ENCODE measurements at places on chromosomes 11 and 22. TPM values are rescaled to one million over a fixed set of nuclear protein-coding genes. Genes with fewer than 3 reads are reported as not detected.

GRCh38 chr22:46267431-46268279 is at the start of gene TTC38:
TTC38 (plus strand) TSS chr22:46268008; CDS start chr22:46268040, 32 bp downstream.
- no peaks in the 10 kb centered on the region for H3K27me3 ChIP-seq
- H3K27ac ChIP-seq: peak within 1 kb of the TSS; percentile 98
- H3K4me1 ChIP-seq: peaks cover 45% of the 10 kb centered on the region
- peaks cover 29% of the 10 kb centered on the region for H3K36me3 ChIP-seq

DNA sequence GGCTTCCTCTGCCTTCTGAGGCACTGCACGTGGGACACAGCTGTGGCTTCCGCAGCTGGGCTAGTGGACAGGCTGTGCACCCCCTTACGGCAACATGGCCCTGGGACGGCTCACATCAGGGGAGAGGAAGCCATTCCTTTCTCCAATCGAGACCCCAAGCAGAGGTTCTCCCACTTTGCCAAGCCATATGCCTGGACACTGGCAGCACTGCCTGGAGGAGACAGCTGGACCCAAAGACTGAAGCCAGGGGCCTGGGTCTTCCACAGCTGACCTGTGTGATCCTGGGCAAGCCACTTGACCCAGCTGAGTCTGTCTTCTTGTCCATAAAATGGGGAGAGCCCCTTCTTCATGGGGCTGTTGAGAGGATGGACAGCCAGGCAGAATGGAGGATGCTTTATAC is 65.4 kb downstream of the SHISAL1 start:
- H3K27me3 ChIP-seq: no peaks in the 10 kb centered on the region
- H3K4me3 ChIP-seq: no peak overlapping the region
- no peaks in the 10 kb centered on the region for H3K36me3 ChIP-seq
- H3K4me1 ChIP-seq: no peaks in the 10 kb centered on the region
- H3K27ac ChIP-seq: no peak overlapping the region

- DNase-seq: no peak
- H3K36me3 ChIP-seq: no peaks in the 10 kb centered on the region
- H3K4me1 ChIP-seq: peaks cover 63% of the 10 kb centered on the region
- H3K4me3 ChIP-seq: peak within 1 kb of the TSS; percentile 67
- H3K27ac ChIP-seq: peak within 1 kb of the TSS; percentile 47
- H3K27me3 ChIP-seq: no peaks in the 10 kb centered on the region
Measured at GRCh38 chr22:30245985-30246813, at the start of gene LIF. LIF (minus strand) TSS chr22:30246759; CDS start chr22:30246695, 64 bp downstream.

GRCh38 chr22:48096851-48097665 is 1334.6 kb downstream of the TBC1D22A start:
- no peaks in the 10 kb centered on the region for H3K36me3 ChIP-seq
- no peak overlapping the region for H3K4me3 ChIP-seq
- H3K27ac ChIP-seq: no peak overlapping the region
- H3K4me1 ChIP-seq: no peaks in the 10 kb centered on the region

- H3K4me3 ChIP-seq: no peak overlapping the region
- no peaks in the 10 kb centered on the region for H3K27me3 ChIP-seq
- H3K27ac ChIP-seq: no peak overlapping the region
Measured at GRCh38 chr11:27421819-27422494, 50.6 kb downstream of the LGR4 start.

DNA sequence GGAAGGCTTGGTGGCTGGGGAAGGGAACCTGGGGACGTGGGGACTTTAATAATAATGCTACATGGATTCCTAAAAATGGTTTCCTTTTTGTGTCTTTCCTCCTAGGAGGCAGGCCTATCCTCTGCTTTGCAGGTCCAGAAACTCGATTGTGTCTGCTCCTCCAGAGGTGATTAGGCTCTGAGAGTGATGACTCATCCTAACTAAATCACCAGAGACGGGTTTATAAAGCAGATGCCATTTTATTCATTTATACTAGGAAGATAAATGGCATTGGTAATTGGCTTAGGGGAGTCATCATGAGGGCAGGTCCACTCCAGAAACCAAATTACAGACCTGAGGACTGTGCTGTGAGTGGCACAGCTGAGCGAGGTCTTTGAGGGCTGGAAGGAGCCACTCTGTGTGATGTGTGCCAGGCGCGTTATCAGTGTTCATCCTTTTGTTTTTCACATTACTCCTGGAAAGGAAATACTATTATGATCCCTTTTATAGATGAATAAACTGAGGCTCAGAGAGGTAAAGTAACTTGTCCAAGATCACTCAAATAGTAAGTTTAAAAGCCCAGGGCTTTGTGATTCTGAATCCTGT is 7.1 kb downstream of the NLRX1 start:
- H3K27me3 ChIP-seq: no peaks in the 10 kb centered on the region
- H3K27ac ChIP-seq: no peak overlapping the region
- DNase-seq: no peak
- H3K36me3 ChIP-seq: peaks cover 13% of the 10 kb centered on the region
- H3K4me1 ChIP-seq: no peaks in the 10 kb centered on the region

DNA sequence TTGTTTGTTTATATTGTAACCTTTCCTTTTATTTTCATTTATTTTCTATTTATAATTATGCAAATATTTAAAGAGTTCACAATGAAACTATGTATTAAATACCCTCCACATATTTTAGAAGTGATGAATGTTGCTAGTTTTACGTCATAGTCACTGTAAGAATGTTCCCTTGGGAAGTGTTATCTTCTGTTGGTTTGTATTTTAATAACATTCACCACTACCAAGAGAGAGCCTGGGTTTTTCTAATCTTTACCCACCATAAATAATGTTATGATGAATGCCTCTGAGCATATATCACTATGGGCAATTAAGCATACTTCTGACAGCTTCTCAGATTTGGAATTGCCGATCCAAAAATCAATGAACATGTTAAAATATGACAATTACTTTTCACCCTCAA is 80.7 kb downstream of the GGT1 start:
- no peak overlapping the region for H3K4me3 ChIP-seq
- no peaks in the 10 kb centered on the region for H3K36me3 ChIP-seq
- DNase-seq: no peak
- no peaks in the 10 kb centered on the region for H3K4me1 ChIP-seq

- H3K4me1 ChIP-seq: no peaks in the 10 kb centered on the region
- peaks cover 23% of the 10 kb centered on the region for H3K36me3 ChIP-seq
- H3K4me3 ChIP-seq: no peak overlapping the region
Measured at GRCh38 chr11:8706673-8707432, 24.3 kb downstream of the RPL27A start.

DNA sequence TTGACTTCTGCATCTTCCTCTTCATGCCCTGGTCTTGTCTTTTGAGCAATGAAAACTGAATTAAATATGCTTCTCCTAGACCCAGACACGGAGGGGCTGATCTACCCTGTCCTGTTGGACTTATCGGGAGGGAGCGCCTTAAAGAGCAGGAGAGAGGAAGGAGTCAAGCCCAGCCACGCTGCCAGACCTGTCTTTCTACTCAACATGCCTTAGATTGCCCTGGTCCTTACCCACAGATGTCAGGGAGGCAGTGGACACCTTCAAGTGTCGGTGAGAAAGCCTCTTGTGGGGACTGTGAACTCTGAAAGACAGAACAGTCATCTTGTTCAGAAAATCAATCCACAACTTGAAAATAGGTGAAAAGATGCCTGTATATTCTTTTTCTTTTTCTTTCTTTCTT is 61.8 kb downstream of the IRAG1 start:
- no peaks in the 10 kb centered on the region for H3K36me3 ChIP-seq
- H3K4me1 ChIP-seq: no peaks in the 10 kb centered on the region
- no peak for DNase-seq
- no peak overlapping the region for H3K4me3 ChIP-seq
- no peak overlapping the region for H3K27ac ChIP-seq

GRCh38 chr11:1654388-1655167 is 25.0 kb downstream of the KRTAP5-5 start:
- H3K36me3 ChIP-seq: no peaks in the 10 kb centered on the region
- peaks cover 86% of the 10 kb centered on the region for H3K4me1 ChIP-seq
- H3K27me3 ChIP-seq: no peaks in the 10 kb centered on the region
- no peak for DNase-seq

DNA sequence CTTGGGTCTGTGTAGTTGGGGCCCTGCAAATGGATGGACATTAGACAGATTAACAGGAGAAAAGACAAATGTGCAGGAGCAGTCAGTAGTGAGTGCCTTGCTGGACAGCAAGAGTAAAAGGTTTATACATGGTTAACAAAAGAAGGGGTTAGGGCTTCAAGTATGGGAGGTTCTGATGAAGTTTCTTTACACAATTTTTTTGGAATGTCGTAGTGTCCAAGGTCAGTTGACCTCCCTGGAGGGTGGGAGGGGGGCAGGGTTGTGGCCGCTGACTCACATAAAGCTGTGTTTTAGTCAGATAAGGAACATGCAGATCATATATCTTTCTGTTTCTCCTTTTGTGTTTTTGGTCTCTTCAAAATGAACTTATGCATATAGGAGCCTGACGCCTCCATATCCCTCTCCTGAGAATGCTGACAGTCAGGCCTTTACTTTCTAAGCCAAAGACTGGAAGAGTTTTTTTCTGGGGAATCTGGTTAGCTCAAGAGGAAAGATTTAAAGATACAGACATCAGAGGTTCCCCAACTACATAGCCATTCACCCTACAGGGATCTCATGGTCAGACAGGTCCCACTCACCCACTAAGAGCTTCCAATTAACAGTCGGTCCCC is 134.3 kb downstream of the NECTIN1 start:
- no peak overlapping the region for H3K27ac ChIP-seq
- H3K4me1 ChIP-seq: no peaks in the 10 kb centered on the region
- H3K4me3 ChIP-seq: no peak overlapping the region
- DNase-seq: peak; percentile 23
- H3K36me3 ChIP-seq: no peaks in the 10 kb centered on the region
- H3K27me3 ChIP-seq: peaks cover 15% of the 10 kb centered on the region

GRCh38 chr11:116776522-116776984 is 3.8 kb upstream of the BUD13 start:
- DNase-seq: no peak
- H3K27ac ChIP-seq: no peak overlapping the region
- no peak overlapping the region for H3K4me3 ChIP-seq
- peaks cover 18% of the 10 kb centered on the region for H3K36me3 ChIP-seq
- peaks cover 32% of the 10 kb centered on the region for H3K4me1 ChIP-seq

DNA sequence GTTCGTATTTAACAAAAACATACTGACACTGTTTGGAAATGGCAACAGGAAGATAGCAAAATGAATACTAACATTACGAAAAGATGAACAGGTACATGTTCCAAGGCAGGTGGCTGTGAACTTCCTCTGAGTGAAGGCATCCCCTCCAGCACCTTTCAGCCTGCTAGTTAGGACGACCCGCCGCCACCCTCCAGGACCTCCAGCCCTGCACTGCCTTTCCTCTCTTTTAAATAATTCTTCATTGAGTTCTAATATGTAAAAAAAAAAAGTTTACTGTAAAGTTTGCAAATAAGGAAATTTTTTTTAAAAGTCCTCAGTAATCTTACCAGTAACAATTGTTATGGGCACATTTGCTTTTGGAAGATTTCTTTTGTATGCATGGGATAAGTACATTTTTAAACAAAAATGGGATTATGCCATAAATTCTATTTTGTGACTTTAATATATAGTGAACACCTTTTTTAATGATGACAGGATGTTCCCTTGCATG is 6.0 kb downstream of the NEAT1 start:
- peaks cover 71% of the 10 kb centered on the region for H3K4me1 ChIP-seq
- no peak for DNase-seq
- H3K4me3 ChIP-seq: no peak overlapping the region
- H3K27me3 ChIP-seq: no peaks in the 10 kb centered on the region

DNA sequence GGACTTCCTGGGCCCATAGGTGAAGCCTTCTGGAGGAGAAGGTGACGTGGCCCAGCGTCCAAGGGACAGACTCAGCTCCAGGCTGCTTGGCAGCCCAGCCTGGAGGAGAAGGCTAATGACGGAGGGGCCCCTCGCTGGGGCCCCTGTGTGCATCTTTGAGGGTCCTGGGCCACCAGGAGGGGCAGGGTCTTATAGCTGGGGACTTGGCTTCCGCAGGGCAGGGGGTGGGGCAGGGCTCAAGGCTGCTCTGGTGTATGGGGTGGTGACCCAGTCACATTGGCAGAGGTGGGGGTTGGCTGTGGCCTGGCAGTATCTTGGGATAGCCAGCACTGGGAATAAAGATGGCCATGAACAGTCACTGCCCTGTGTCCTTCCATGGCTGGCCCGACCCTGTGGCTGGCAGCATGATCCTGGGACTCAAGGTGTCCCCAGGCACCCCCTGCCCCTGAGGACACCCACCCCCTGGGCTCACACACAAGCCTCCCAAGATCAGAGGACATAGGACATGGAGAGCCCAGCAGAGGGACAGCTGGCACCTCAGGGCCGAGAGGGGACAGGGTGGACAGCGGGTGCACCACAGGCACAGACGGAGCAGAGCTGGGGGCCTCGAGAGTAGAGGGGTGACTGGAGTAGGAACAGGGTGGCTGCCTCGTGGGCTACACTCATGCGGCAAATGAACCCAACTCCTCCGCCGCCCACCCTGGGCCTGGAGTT is 10.1 kb downstream of the SIGIRR start:
- H3K27ac ChIP-seq: no peak overlapping the region
- H3K36me3 ChIP-seq: peaks cover 14% of the 10 kb centered on the region
- peaks cover 23% of the 10 kb centered on the region for H3K4me1 ChIP-seq
- DNase-seq: no peak
- H3K4me3 ChIP-seq: no peak overlapping the region

DNA sequence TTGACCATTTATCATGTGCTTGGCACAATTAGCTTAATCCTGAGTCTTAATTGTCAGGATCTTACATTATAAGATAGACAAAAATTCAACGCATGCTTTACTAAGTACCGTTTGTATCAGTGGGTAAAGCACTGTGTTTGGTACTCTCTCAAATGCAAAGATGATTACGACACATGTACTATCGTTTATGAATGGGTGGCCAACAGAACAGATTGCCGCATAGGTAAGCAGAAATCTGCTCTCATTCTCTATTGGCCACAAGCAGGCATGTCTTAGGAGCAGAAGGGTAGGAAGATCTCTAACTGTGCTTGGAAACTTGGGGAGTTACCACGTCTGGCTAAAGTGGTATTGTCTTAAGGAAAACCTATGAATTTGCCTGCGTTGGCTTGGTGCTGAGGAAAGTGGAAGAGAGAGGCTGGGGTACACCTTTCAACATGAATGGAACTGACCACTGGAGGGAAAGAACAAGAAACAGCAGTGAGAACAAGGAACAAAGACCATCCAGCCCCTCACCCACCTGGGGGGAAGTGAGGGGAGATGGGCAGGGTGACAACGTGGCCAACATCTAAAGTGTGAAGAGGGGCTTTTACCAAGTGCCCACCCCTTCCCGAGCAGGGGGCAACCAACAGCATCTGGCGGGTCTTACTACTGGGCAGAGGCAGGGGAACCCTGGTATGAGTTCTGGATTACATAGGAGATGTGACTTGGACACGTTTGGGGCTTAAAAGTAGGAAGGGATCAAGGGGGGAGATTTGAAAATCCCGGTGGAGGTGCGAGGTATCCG is 1.0 kb upstream of the TUBA8 start:
- no peak overlapping the region for H3K4me3 ChIP-seq
- no peaks in the 10 kb centered on the region for H3K36me3 ChIP-seq
- no peak for DNase-seq
- peaks cover 23% of the 10 kb centered on the region for H3K4me1 ChIP-seq
- no peak overlapping the region for H3K27ac ChIP-seq

GRCh38 chr11:84721561-84721961 is 905.6 kb downstream of the DLG2 start:
- no peak overlapping the region for H3K27ac ChIP-seq
- H3K36me3 ChIP-seq: no peaks in the 10 kb centered on the region
- H3K27me3 ChIP-seq: peaks cover 5% of the 10 kb centered on the region
- no peak overlapping the region for H3K4me3 ChIP-seq
- no peaks in the 10 kb centered on the region for H3K4me1 ChIP-seq
- DNase-seq: no peak

Gene SLC22A6
- not detected for total RNA-seq

Gene SORL1
- 21.3 TPM for total RNA-seq

Gene IGLL1
- not detected for total RNA-seq

Gene MS4A12
- total RNA-seq: not detected

Gene TMA7B
- total RNA-seq: not detected

Gene HSPB2
- total RNA-seq: not detected

Gene FBLN1
- 37.3 TPM for total RNA-seq

Gene SHISA8
- total RNA-seq: not detected

Gene PARVA
- 9.1 TPM for total RNA-seq

All from HepG2 (cell line).